ENCODE measurements at places on chromosomes 11 and 22.

DNA sequence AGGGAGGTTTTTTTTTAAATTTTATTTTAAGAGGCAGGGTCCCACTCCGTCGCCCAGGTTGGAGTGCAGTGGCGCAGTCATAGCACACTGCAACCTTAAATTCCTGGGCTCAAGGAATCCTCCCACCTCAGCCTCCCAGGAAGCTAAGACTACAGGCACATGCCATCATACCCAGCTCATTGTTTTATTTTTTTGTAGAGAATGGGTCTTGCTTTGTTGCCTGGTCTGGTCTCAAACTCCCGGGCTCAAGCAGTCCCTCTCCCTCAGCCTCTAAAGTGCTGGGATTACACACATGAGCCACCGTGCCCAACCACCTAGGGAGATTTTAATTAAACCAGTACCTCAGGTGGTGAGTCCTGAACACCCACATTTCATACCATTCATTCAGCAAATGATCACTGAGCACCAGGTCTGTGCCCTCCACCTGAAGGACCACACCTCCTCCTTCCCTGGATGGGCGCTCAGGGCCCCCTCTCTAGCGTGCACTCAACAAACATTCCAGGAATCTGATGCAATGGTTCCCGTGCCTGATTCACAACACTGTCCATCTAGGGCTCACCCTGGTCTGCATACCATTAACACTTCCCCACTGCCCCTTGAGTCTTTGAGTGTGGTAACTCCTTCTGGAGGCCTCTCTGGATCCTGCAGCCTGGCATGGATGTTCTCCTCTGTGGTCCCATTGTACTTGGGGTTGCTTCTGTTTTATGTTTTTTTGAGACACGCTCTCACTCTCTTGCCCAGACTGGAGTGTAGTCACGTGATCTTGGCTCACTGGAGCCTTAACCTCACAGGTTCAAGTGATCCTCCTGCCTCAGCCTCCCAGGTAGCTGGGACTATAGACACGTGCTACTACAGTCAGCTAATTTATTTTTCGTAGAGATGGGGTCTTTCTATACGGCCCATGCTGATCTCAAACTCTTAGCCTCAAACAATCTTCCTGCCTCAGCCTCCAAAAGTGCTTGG, 9.6 kb upstream of the MYH9 start:
- DNase-seq = no peak

DNA sequence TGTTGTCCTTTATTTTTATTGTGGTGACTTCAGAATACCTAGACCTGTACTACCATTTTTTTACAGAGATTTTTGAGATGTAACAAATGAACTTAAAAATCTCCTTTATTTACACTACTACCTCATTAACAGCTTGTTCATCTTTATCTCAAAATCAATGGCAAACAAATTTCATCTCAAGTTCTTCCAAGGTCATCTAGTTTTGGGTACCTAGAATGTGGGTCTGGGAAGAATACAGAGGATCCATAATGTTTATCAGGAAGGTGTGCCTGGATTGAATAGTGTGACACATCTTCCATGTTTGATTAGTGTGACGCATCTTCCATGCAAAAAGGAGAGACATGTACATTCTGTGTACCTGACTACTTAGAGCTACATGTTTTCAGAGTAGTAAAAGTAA, 63.3 kb upstream of the CCDC179 start:
- DNase-seq = no peak

DNA sequence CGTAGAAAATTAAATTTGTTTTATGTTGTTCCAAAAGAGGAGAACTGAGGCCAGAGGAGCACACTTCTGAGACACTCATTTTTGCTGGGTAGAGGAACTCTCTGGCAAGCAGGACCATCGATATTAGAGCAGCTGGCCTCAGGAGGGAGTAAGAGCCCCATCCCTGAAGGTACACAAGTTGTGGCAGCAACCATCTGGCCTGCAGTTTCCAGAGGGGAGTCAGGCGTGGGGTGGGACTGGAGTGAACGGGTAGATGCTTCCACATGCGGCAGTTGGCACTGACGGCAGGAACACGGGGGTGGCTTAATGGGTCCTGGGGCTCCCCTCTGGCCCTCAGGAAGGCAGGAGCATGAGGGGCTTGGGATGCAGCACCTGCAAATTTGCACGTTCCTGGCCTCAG, 13.2 kb upstream of the SSTR3 start:
- no peak for DNase-seq

DNA sequence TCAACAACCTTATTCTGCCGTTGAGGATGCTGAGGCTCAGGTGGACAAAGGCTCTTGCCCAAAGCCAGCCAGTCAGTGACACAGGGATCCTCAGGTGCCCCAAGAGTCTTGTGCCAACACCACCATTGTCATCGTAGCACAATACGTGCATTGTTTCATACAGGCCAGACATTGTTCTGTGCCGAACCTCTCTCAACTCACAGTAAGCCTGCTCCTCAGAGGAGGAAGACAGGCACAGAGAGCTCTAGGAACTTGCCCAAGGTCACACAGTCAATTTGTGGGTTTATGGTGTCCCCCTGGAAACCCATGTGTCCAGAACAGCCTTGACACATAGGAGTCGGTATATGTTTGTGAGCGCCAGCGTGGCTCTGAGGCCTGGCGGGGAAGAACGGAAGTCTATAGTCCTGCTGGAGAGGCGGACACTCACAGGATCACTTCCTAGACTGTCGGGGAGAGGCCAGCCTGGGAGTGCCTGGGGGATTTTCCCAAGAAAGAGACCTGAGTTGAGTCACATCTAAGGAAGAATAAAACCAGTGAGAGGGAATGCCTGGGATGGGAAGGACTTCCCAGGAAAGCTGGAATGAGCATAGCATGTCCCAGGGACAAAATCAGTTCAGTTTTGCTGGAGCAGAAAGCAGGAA, 20.2 kb downstream of the LIF start:
- no peak for DNase-seq

All from stimulated activated CD4-positive, alpha-beta T cell treated with anti-CD3 and anti-CD28 coated beads, TNF-alpha, amount 100 ng/mL, for 4 hours (primary cell).